ENCODE measurements at places on chromosomes 16 and 17. TPM values are rescaled to one million over a fixed set of nuclear protein-coding genes. Genes with fewer than 3 reads are reported as not detected.

DNA sequence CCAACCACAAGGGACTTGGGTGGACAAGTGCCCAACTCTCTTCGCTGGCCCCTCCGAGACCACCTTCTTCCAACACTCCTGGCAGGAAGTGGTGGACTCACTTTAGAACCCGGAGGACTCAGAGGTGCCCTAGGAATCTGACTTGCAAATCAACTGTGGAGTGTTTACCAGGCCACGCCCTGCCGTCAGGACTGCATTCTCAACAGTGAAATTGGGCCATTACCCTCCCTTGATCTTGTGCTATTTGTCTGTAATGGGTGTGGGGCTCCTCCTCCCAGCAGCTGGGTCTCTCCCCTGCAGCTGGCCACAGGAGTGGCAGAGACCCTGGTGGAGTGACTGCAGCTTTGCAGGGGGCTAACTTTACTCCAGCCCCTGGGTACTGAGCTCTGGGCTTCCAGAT, 212.2 kb upstream of the RPL38 start:
- DNase-seq, result no peak

GRCh38 chr16:57721356-57722209, 14.0 kb upstream of the KATNB1 start:
- no peak for DNase-seq

- DNase-seq, result no peak
Observed at GRCh38 chr16:75532791-75533190, 3.1 kb downstream of the CHST5 start.

DNA sequence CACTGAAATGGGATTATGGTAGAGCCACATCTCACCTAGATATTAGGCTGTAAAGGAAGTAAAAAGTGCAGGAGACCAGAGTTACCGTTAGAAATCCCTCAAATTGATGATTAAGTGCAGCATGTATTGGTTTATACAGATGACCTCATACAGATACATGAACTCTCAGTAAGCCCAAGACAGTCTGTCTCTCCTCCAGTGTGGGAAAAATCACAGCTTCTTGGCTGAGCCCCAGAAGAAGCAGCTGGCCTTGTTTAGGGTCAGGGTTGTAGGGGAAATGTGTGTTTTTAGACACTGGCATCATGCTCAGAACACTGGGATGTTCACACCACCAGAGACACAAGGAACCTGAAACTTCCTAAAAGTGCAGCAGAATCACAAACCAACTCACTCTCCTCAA, 135.9 kb downstream of the KATNIP start:
- no peak for DNase-seq

- DNase-seq, result no peak
Observed at GRCh38 chr17:29344201-29344856, 45.8 kb upstream of the TAOK1 start.

Gene PRPSAP2
- total RNA-seq, result 37.8 TPM
